Cardiac atrium fibroblast (primary cell): ENCODE measurements at places on chromosomes 7 and 10. TPM values are rescaled to one million over a fixed set of nuclear protein-coding genes. Genes with fewer than 3 reads are reported as not detected.

The CELF2 gene
- 11.9 and 23.0 TPM in 2 replicates for total RNA-seq

The CYP17A1 gene
- not detected in 2 replicates for total RNA-seq

The CYP26A1 gene
- total RNA-seq = not detected in 2 replicates

The HABP2 gene
- total RNA-seq = not detected in 2 replicates

The JCAD gene
- total RNA-seq = 8.5 and 35.2 TPM in 2 replicates

The EN2 gene
- total RNA-seq = not detected in 2 replicates

The PHYHIPL gene
- not detected in 2 replicates for total RNA-seq

The EXOSC1 gene
- total RNA-seq = 26.2 and 33.9 TPM in 2 replicates

The MEOX2 gene
- total RNA-seq = 0.81 and 1.8 TPM in 2 replicates

The COL28A1 gene
- total RNA-seq = not detected in 2 replicates

The OR6V1 gene
- not detected in 2 replicates for total RNA-seq

The TMEM130 gene
- 0.97 and 1.1 TPM in 2 replicates for total RNA-seq

The TUBAL3 gene
- total RNA-seq = not detected in 2 replicates

The NUTM2A gene
- total RNA-seq = 0.32 TPM in 1 of 2 replicates, not detected in the other

The SAP25 gene
- total RNA-seq = not detected in 2 replicates

The LIPF gene
- not detected in 2 replicates for total RNA-seq

The GALNT17 gene
- 0.65 TPM in 1 of 2 replicates, not detected in the other for total RNA-seq

The PON1 gene
- not detected in 2 replicates for total RNA-seq

The WIPF3 gene
- total RNA-seq = not detected in 2 replicates

The AKR1B15 gene
- total RNA-seq = not detected in 2 replicates

The SLC13A1 gene
- not detected in 2 replicates for total RNA-seq

The PKD1L1 gene
- total RNA-seq = 0.16 TPM in 1 of 2 replicates, not detected in the other

The PIK3AP1 gene
- total RNA-seq = not detected in 2 replicates

The FOXK1 gene
- 19.9 and 27.1 TPM in 2 replicates for total RNA-seq

The RELN gene
- under 0.01 and 0.18 TPM in 2 replicates for total RNA-seq

The MET gene
- total RNA-seq = 3.9 and 8.1 TPM in 2 replicates

The CDHR3 gene
- total RNA-seq = 1.4 and 2.3 TPM in 2 replicates

The EVX1 gene
- not detected in 2 replicates for total RNA-seq

The GIMAP2 gene
- total RNA-seq = 0.81 and 5.2 TPM in 2 replicates

The TAS2R38 gene
- total RNA-seq = not detected in 2 replicates

The ACADSB gene
- total RNA-seq = 4.2 and 7.1 TPM in 2 replicates

The KLF14 gene
- total RNA-seq = not detected in 2 replicates

The INA gene
- 0.36 and 0.97 TPM in 2 replicates for total RNA-seq

The COL13A1 gene
- total RNA-seq = 26.9 and 27.9 TPM in 2 replicates

The LANCL2 gene
- 6.3 and 13.1 TPM in 2 replicates for total RNA-seq

The CLDN12 gene
- total RNA-seq = 14.7 and 14.8 TPM in 2 replicates

The OR2A5 gene
- not detected in 2 replicates for total RNA-seq

The PCDH15 gene
- total RNA-seq = not detected in 2 replicates

The GPR22 gene
- total RNA-seq = not detected in 2 replicates

The HOXA7 gene
- total RNA-seq = not detected in 2 replicates

The CALHM2 gene
- 71.3 and 87.0 TPM in 2 replicates for total RNA-seq

The ATOH7 gene
- total RNA-seq = not detected in 2 replicates

The CFAP58 gene
- total RNA-seq = under 0.01 TPM in 1 of 2 replicates, not detected in the other

The GRM3 gene
- total RNA-seq = not detected in 2 replicates

The LIPM gene
- not detected in 2 replicates for total RNA-seq

The CTNNA3 gene
- total RNA-seq = not detected in 2 replicates

The SFTPD gene
- total RNA-seq = 0.36 TPM in 1 of 2 replicates, not detected in the other

The NACAD gene
- 1.5 and 2.3 TPM in 2 replicates for total RNA-seq

The ZNF365 gene
- 0.16 and 0.36 TPM in 2 replicates for total RNA-seq

The STN1 gene
- total RNA-seq = 22.4 and 27.1 TPM in 2 replicates

The CLIP2 gene
- total RNA-seq = 28.9 and 37.7 TPM in 2 replicates

The NEUROD6 gene
- not detected in 2 replicates for total RNA-seq

The TSPAN33 gene
- total RNA-seq = 0.65 TPM in 1 of 2 replicates, not detected in the other

The ZNF503 gene
- 5.8 and 10.8 TPM in 2 replicates for total RNA-seq

The ASZ1 gene
- not detected in 2 replicates for total RNA-seq

The SEC61A2 gene
- total RNA-seq = 3.8 and 5.8 TPM in 2 replicates
